ENCODE measurements at places on chromosomes 5 and 9.

DNA sequence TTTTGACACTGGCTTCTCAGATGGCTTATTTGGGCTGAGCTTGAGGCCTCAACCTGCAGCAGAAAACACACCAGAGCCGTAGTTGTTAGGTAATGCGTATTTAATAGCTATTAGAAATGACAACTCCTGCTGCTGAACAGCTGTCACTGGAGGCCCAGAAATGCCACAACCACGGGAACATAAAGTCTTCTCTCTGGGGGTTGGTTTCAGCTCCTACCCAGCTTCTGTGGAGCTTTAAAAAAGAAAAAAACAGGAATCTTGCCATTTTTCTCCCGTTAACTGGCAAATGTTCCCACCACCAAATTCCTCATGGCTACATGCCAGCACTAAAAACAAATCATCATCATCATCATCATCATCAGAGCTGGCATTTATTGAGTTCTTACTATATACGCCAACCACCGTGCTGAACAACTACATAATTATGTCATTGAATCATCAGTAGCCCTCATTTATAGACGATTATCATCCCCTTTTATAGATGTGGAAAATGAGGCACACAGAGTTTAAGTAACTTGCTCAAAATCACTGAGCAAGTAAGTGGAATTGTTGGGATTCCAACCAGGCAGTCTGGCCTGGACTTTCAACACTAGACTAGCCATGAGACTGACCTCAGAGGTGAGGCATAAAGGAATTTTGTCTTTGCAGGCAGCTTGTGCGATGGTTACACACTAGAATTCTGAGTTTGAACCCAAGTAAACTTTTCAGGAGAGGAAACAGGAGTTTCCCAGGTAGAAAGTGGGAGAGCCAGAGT is 185.3 kb upstream of the WWC1 start:
- no peak for DNase-seq

GRCh38 chr5:143613329-143613728 is 198.6 kb upstream of the HMHB1 start:
- no peak for DNase-seq

DNA sequence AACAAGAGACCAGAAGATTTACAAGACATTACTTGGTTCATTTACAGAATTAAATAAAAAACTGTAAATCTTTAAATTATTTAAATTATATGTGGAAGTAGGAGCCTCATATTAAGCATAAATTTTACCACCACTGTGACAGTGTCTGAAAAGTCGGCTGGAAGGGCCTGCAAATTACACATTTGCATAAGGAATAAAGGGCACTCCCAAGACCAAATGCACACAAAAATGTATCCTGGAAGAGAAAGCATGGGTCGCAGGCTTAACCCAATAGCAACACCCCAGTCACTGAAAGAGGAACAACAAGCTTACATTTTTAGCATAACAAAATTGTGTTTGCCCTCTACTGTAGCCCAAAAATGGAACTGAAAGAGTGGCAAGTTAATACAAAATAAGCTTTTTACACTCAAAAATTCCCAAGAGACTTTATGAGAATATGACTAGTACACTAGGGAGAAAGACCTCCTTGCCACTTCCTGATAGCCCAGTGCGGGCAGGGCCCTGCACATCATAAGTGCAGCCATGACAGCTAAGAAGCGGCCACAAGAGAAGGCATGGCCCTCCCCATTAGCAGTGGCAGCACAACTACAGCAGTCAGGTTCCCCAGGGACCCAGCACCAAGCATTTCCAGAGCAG is 482.0 kb downstream of the DTWD2 start:
- DNase-seq, result no peak

GRCh38 chr5:77305956-77306355 is 95.5 kb downstream of the PDE8B start:
- no peak for DNase-seq

- DNase-seq, result peak; percentile 75
These were observed 1.7 kb upstream of the POMT1 start for GRCh38 chr9:131500939-131501541.

- DNase-seq, result no peak
These were observed 1143.4 kb downstream of the CDH12 start for GRCh38 chr5:21709770-21710169.

DNA sequence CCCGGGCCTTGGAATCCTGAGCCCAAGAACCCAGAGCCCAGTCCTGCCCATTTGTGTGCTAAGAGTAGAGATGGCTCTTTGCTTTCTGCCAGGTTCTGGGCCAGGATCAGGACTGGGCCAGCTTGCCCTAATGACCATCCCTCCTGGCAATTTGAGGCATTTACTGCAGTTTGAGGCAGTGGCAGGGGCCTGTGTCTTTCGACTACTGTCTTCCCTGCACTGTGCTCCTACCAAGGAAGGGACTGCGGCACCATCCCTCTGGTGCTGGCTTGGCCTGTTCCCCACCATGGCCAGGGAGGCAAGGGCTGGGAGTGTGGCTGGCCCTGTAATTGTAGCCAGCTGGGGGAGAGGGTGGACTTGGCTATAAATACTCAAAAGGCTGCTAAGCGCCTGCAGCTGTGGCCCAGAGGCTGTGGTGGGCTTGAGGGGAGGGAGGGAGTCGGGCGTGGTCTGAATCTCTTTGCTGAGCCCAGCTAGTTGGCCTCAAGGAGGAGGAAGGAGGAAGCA is 4.6 kb downstream of the ENHO start:
- no peak for DNase-seq

- DNase-seq, result no peak
These were observed 128.7 kb downstream of the BRINP1 start for GRCh38 chr9:119240546-119240945.

DNA sequence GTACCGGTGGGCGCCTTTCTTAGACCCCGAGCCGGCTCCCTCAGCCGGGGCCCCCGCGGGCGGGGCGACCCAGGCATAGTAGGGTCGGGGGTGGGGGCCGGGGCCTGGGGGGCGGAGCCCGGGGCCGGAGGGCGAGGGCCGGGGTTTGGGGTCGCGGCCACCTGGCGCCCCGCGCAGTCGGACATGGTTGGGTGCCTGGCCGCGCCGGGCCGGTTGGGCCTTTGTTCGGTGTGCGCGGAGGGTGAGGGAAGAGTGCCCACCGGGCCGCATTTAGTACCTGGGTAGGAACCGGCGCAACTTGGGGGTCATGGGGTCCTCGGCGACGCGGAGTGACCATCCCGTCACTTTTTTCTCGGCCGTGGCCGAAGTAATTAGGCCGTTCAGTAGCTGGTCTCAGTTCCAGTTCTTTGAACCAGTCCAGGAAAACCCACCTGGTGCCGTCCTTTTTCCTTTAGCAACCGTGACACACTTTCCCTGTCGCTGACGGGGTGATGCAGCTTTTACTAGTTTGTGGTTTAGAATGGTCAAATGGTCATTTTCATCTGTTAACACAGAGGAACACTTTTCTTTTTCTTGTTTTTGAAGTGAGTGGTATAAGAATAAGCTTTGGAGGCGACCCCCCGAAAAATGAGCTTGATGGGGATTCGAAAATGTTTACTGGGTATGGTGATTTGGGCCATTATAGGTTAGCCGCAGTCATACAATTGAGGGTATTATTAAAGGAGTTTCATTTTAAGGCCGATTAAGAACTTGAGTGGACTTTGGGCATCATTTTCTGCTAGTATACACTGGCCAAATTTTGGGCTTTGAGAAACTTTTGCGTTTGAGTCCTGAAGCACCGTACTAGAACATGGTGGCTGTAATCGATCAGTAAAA is 589 bp downstream of the CKS2 start:
- no peak for DNase-seq

DNA sequence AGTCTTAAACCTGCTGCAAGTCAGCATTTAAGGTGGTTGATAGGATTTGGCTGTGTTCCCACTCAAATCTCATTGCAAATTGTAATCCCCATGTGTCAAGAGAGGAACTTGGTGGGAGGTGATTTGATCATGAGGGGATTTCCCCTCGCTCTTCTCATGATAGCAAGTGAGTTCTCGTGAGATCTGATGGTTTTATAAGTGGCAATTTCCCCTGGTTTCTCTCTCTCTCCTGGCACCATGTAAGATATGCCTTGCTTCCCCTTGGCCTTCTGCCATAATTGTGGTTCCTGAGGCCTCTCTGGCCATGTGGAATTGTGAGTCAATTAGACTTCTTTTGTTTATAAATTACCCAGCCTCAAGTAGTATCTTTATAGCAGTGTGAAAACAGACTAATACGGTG is 84.3 kb upstream of the SMC2 start:
- DNase-seq, result no peak

DNA sequence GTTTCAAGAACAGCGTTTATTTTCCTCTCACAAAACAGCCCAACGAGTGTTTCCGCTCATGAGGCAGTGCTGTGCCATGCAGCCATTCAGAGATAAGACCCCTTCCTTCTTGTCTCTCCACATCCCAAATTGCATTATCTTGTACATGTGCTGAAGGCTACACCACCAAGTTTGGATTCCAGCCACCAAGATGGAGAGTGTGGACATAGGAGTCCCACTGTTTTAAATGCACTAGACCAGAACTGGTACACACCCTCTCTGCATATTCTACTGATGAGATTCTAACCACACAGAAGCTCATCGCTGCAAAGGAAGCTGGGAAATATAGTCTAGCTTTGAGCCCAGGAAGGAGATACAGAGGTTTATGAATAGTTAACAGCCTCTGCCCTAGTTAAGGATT is 509.4 kb downstream of the NFIB start:
- no peak for DNase-seq

GRCh38 chr5:127930311-127930710 is 153.3 kb upstream of the SLC12A2 start:
- no peak for DNase-seq

DNA sequence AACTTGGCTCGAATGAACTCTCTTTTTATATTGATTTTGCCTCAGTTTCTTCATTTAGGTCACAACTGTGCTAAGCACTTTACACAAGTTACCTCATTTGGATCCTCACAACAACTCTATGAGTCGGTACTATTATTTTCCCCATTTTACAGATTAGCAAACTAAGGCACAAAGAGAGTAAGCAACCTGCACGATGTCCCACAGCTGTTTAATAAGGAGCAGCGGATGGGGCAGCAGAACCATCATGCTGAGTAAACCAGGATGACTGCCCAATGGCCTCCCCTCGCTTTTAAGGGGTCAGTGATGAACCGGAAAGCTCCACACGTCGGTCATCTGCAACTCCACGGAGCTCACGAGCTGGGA is 607 bp downstream of the PRELID2 start:
- DNase-seq, result no peak

DNA sequence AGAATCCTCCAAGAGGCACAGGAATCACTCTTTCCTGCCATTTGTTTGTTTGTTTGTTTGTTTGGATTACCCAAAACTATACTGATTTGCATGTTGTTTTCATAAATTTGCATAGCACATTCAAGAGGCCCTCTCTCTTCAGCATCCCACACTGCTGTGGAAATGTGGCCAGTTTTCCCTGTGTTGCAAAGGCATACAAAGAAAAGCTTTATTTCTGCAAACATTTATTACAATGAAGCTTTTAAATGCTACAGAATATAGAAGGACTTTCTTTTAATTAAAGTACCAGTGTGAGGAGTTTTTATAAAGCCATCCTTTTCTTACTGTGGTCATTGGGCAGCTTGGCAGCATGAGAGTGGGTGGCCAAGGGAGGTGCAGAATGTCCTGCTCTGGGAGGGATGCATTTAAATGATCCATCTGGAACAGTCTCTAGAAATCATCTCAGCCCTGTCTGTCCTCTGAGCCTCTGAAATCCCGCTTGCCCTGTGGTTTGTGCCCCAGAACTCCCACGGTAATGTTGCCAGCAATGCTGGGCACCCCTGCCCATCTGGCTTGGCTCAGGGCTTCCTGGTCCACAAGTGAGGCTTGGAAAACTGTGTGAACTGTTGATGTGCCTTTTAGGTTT is 356.8 kb upstream of the KIF2A start:
- DNase-seq, result no peak

DNA sequence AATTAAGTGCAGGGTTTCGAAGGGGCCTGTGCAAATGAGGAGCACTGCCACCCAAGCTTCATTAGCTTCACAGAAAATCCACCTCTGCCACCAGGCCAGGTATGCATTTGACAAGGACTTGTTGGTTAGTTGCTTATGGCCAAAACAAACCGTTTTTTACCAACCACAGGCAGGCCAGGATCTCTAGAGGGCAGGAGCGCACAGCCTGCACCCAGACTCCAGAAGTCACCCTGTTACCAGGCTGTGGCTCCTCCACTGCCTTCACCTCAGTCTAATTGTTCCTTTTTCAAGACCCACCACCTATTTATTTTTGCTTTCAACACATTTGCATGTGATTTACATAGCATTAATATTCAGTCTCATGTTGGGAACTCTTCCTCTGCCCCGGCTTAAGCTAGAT is 78.3 kb upstream of the HSPA9 start:
- no peak for DNase-seq

DNA sequence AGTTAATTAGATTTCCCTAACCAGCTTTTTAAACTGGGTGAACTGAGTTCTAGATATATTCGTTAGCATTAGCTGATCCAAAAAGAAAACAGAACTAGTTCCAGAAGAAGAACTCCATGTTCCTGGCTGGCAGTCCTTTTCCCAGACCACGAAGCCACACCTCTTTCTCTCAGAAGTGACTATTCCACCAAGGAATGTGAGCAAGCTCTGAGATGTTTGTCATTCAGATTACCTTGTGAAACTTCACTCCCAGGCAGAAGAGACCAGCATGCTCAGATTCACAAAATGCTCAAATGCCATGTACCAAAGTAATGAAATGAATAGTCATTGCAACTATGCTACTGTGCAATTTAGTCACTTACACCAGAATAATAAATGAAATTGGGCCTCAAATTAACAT is 4.4 kb upstream of the SSBP2 start:
- DNase-seq, result no peak

Measured in CD4-positive, alpha-beta T cell treated with Interleukin-17A for 4 hours (primary cell).